ENCODE measurements at places on chromosomes 1 and 21. TPM values are rescaled to one million over a fixed set of nuclear protein-coding genes. Genes with fewer than 3 reads are reported as not detected.

Gene DCST2
- total RNA-seq, result 0.61 TPM

Gene OR10J5
- total RNA-seq, result not detected

Gene BCAS2
- total RNA-seq, result 125 TPM

Gene RAVER2
- 1.1 TPM for total RNA-seq

Gene LCE1D
- total RNA-seq, result not detected

Gene CDA
- not detected for total RNA-seq

Gene CR1L
- total RNA-seq, result not detected

Gene COL9A2
- 4.0 TPM for total RNA-seq

Gene CDK11A
- total RNA-seq, result 280 TPM

Gene SGIP1
- not detected for total RNA-seq

Gene HSF2BP
- total RNA-seq, result 0.64 TPM

Gene PPFIA4
- 1.1 TPM for total RNA-seq

Gene NEGR1
- total RNA-seq, result not detected

Gene RIMKLA
- total RNA-seq, result 0.06 TPM

Gene PLOD1
- 2.0 TPM for total RNA-seq

Gene SLC44A5
- total RNA-seq, result 0.76 TPM

Gene MTF1
- 30.8 TPM for total RNA-seq

Gene RHCE
- total RNA-seq, result 0.42 TPM

Gene SYTL1
- total RNA-seq, result 103 TPM

Gene CADM3
- not detected for total RNA-seq

Gene MCOLN2
- total RNA-seq, result 12.7 TPM

Gene FCRLB
- total RNA-seq, result 0.33 TPM

Gene RNU1-2
- total RNA-seq, result 3,774 TPM

Gene GBP2
- total RNA-seq, result 125 TPM

Gene C1orf94
- not detected for total RNA-seq

Gene PLPPR5
- not detected for total RNA-seq

Gene TAS1R1
- not detected for total RNA-seq

Gene AKR1A1
- total RNA-seq, result 31.9 TPM

Gene COL18A1
- total RNA-seq, result 65.3 TPM

Gene TSPAN1
- not detected for total RNA-seq

Gene CA6
- total RNA-seq, result 1.6 TPM

Gene WNT3A
- total RNA-seq, result not detected

Gene HSD3B2
- total RNA-seq, result not detected

Gene COL6A1
- total RNA-seq, result 15.2 TPM

Gene NPR1
- not detected for total RNA-seq
